Activated T-cell treated with anti-CD3 and anti-CD28 coated beads, Interleukin-2, amount 50 U/mL, for 72 hours (primary cell): ENCODE measurements at places on chromosomes 5 and 9.

DNA sequence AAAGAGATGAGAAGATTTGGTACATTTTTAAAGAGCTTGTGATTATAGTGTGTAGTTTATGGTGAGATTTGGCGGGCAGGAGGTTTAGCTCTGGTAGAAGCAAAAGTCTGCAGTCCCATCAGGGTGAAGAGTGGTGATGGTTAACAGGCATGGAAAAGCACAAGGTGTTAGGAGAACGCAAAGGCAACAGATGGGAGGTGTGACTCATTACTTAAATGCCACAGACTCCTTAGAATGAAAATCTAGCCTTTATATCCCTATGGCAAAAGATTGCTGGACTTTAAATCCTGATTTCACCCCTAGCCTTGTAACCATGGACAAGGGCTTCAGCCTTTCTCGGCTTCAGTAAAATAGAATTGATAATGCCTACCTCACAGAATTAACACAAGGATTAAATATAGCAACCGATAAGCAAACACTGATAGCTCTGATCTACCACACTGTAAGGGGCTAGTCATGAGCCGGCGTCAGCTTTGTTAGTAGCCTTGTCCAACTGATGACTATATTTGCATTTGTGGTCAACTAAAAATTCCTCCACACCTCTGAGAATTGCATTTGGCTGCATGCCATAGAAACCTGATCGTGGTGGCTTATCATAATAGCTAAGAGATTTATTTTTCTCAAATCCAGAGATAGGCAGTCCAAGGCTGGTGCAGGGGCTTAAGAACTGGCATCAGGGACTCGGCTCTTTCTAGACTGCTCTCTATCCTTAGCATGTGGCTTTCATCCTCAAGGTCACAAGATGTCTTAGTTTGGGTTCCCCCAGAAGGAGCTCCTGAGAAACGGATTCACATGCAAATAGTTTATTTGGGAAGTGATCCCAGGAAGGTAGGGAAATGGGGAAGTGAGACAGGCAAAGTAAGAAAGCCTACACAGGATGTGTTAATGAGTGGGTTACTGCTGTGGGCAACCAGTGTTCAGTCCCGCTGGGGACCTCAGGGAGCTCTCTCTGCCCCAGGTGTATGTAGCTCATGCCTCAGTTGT lies 19.6 kb downstream of the MFAP3 start:
- no peak overlapping the region for H3K27ac ChIP-seq
- no peak overlapping the region for H3K4me3 ChIP-seq
- H3K36me3 ChIP-seq: peaks cover 5% of the 10 kb centered on the region
- no peaks in the 10 kb centered on the region for H3K27me3 ChIP-seq
- DNase-seq: no peak

GRCh38 chr9:27198190-27198589 lies 89.2 kb downstream of the TEK start:
- no peak for DNase-seq
- H3K4me1 ChIP-seq: peaks cover 8% of the 10 kb centered on the region
- no peak overlapping the region for H3K27ac ChIP-seq
- no peaks in the 10 kb centered on the region for H3K36me3 ChIP-seq
- peaks cover 14% of the 10 kb centered on the region for H3K27me3 ChIP-seq
- no peak overlapping the region for H3K4me3 ChIP-seq

DNA sequence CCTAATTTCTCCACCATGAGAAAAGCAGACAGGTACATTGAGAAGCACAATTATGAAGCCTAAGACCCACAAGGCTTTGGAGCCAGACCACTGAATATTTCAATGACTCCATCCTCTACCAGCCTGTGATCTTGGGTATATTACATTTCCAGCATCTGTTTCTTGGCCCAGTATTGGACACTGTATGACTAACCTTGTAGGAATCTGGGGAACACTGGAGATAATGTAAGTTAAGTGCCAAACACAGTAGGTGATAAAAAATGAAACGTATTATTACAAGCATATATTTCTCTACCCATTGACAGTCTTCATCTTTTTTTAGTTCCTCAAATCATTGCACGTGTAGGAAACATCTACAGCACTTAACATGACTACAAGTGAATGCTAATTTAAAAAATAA lies 28.6 kb upstream of the FEM1C start:
- no peak for DNase-seq
- H3K4me1 ChIP-seq: peaks cover 6% of the 10 kb centered on the region
- H3K27me3 ChIP-seq: peaks cover 18% of the 10 kb centered on the region
- no peak overlapping the region for H3K4me3 ChIP-seq
- H3K27ac ChIP-seq: no peak overlapping the region
- no peaks in the 10 kb centered on the region for H3K36me3 ChIP-seq

DNA sequence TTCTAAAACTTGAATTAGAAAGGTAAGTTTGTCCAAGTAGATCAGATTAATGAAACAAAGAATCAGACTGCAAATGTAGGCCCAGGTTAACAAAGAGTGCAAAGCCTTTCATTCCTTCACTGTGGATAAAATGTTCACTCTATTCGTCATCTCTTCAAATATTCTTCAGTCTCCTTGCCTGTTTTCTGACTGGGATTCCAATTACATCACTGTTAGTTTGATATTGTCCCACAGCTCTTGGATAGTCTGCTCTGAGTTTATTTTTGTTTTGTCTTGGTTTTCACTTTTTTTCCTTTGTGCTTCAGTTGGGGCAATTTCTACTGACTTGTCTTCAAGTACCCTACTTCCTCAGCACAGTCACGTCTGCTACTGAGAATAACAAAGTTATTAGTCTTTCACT lies 38.5 kb upstream of the GZMA start:
- peaks cover 69% of the 10 kb centered on the region for H3K4me1 ChIP-seq
- peaks cover 5% of the 10 kb centered on the region for H3K36me3 ChIP-seq
- H3K27me3 ChIP-seq: no peaks in the 10 kb centered on the region
- H3K4me3 ChIP-seq: no peak overlapping the region
- no peak overlapping the region for H3K27ac ChIP-seq

GRCh38 chr5:6556802-6557102 lies 76.1 kb downstream of the NSUN2 start:
- no peak overlapping the region for H3K27ac ChIP-seq
- peaks cover 15% of the 10 kb centered on the region for H3K27me3 ChIP-seq
- H3K36me3 ChIP-seq: no peaks in the 10 kb centered on the region
- no peak for DNase-seq
- no peak overlapping the region for H3K4me3 ChIP-seq

GRCh38 chr5:147559749-147560148 lies 49.9 kb upstream of the DPYSL3 start:
- no peak overlapping the region for H3K27ac ChIP-seq
- no peak for DNase-seq
- H3K36me3 ChIP-seq: no peaks in the 10 kb centered on the region
- H3K27me3 ChIP-seq: peaks cover 6% of the 10 kb centered on the region
- H3K4me1 ChIP-seq: no peaks in the 10 kb centered on the region

- no peak overlapping the region for H3K27ac ChIP-seq
- DNase-seq: no peak
- H3K36me3 ChIP-seq: peaks cover 3% of the 10 kb centered on the region
- H3K27me3 ChIP-seq: no peaks in the 10 kb centered on the region
Measured at GRCh38 chr5:1524799-1525623, 1.3 kb upstream of the LPCAT1 start.

GRCh38 chr9:80004714-80005113 lies 432.9 kb downstream of the TLE4 start:
- H3K36me3 ChIP-seq: no peaks in the 10 kb centered on the region
- H3K4me3 ChIP-seq: no peak overlapping the region
- H3K27me3 ChIP-seq: peaks cover 6% of the 10 kb centered on the region
- no peaks in the 10 kb centered on the region for H3K4me1 ChIP-seq
- no peak overlapping the region for H3K27ac ChIP-seq

DNA sequence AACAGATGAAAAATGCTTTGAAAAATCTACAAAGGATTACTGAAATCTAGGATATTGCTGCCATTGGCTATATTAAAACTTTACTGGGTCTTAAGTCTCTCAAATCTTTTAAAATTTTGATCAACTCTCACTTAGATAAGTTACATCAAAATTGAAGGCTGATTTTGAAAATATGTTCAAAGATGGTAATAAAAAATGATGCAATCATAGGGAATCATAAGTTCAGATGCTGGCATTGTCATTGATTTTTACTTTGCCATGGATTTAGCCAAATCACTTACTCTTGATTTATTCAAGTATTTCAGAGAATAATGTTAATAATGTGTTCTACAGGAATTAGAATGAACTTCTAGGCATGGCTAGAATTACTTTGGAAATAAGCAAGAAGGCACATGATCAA lies 24.2 kb downstream of the LARS1 start:
- H3K27ac ChIP-seq: peak overlapping the region; percentile 19
- no peak overlapping the region for H3K4me3 ChIP-seq
- H3K27me3 ChIP-seq: no peaks in the 10 kb centered on the region
- no peak for DNase-seq
- peaks cover 6% of the 10 kb centered on the region for H3K36me3 ChIP-seq
- no peaks in the 10 kb centered on the region for H3K4me1 ChIP-seq

- DNase-seq: no peak
- H3K36me3 ChIP-seq: peaks cover 3% of the 10 kb centered on the region
- H3K27me3 ChIP-seq: peaks cover 23% of the 10 kb centered on the region
- H3K4me1 ChIP-seq: peaks cover 9% of the 10 kb centered on the region
- H3K4me3 ChIP-seq: no peak overlapping the region
Measured at GRCh38 chr5:39091940-39092580, 17.9 kb upstream of the RICTOR start.

DNA sequence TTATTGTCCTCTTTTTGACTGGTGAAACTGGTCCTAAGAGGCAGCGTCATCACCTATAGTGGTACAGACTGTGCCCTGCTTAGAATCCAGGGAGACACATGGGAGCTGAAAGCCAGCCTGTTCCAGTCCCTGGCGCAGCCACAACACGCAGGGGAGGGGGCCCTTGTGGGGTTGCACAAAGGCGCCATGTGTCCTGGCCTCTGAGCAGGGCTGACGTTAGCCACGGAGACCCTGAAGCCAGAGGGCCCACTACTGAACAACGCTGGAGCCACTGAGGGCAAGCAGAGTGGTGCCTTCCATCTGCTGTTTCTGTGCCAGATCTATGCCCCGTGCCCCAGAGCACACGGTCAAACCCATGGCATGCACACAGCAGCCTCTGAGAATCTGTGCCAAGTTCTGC lies 147.3 kb downstream of the ACTL7B start:
- no peaks in the 10 kb centered on the region for H3K4me1 ChIP-seq
- no peaks in the 10 kb centered on the region for H3K27me3 ChIP-seq
- no peak for DNase-seq
- H3K4me3 ChIP-seq: no peak overlapping the region
- H3K27ac ChIP-seq: no peak overlapping the region

- no peak overlapping the region for H3K4me3 ChIP-seq
- no peaks in the 10 kb centered on the region for H3K27me3 ChIP-seq
- no peak for DNase-seq
- H3K4me1 ChIP-seq: peaks cover 68% of the 10 kb centered on the region
- no peak overlapping the region for H3K27ac ChIP-seq
Measured at GRCh38 chr9:135888766-135889394, 18.5 kb downstream of the CAMSAP1 start.

DNA sequence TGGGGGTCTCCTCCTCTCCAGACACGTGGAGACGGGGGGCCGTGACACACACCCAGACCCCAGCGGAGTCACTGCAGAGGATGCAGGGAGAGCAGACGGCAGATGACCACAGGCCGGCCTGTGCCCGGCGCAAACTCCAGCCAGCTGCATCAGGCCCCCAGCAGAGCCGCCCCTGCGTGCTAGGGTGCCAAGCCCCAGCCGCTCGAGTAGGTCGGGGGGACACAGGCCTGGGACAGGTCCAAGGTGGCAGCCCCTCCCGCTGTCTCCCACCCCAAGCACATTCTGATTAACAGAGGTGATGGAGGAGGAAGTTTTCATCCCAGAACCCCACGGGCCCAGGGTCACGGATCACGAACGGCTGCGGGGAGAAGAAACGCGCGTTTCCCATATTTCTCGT lies 14.4 kb downstream of the NACC2 start:
- no peaks in the 10 kb centered on the region for H3K27me3 ChIP-seq
- H3K4me1 ChIP-seq: peaks cover 8% of the 10 kb centered on the region
- H3K4me3 ChIP-seq: no peak overlapping the region
- no peaks in the 10 kb centered on the region for H3K36me3 ChIP-seq
- no peak for DNase-seq

GRCh38 chr5:74587890-74588289 lies 52.6 kb downstream of the ENC1 start:
- peaks cover 5% of the 10 kb centered on the region for H3K4me1 ChIP-seq
- H3K4me3 ChIP-seq: no peak overlapping the region
- H3K27me3 ChIP-seq: peaks cover 15% of the 10 kb centered on the region
- no peak for DNase-seq
- H3K27ac ChIP-seq: no peak overlapping the region

DNA sequence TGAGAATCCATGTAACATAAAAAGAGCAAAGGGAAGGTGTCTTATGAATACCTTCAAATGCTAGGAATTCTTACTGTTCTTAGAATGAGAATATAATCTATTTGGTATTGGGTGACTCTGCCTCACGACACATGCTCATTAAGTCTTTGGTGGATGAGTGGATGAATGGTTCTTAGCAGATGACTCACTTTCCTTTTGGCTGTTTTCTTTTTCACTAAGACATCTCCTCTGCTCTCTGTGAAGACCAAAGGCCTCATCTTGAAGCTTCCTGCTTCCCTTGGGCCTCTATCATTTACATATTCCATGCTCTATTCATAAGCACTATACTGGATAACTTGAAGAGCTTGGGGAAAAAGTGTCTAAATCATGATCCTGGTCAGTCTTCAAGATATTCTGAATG lies 468.1 kb downstream of the SPATA31D1 start:
- no peak overlapping the region for H3K4me3 ChIP-seq
- no peaks in the 10 kb centered on the region for H3K27me3 ChIP-seq
- no peak for DNase-seq
- no peak overlapping the region for H3K27ac ChIP-seq
- H3K36me3 ChIP-seq: no peaks in the 10 kb centered on the region

GRCh38 chr5:169581580-169582227 lies 1.9 kb upstream of the SPDL1 start:
- H3K36me3 ChIP-seq: no peaks in the 10 kb centered on the region
- no peak overlapping the region for H3K4me3 ChIP-seq
- H3K27me3 ChIP-seq: peaks cover 9% of the 10 kb centered on the region
- peaks cover 46% of the 10 kb centered on the region for H3K4me1 ChIP-seq

DNA sequence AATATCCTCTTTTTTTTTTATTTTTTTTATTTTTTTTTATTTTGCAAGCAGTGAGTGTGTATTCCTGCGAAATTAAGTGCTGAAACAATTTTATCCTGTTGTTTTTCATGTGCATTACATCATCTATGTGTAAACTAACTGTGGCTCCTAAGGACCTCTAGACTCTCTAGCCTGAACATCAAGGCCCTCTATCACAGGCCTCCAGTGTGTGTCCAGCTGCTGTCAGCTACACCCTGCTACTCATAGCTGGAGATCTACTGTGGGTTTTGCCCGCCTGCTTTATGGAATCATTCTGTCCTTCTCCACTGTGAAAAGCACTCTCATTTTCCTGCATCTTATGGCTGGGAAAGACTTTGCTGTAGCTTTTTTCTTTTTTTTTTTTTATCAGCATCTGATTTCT lies 157.8 kb downstream of the KCTD16 start:
- no peaks in the 10 kb centered on the region for H3K4me1 ChIP-seq
- no peaks in the 10 kb centered on the region for H3K36me3 ChIP-seq
- no peak for DNase-seq
- peaks cover 8% of the 10 kb centered on the region for H3K27me3 ChIP-seq
- no peak overlapping the region for H3K4me3 ChIP-seq

DNA sequence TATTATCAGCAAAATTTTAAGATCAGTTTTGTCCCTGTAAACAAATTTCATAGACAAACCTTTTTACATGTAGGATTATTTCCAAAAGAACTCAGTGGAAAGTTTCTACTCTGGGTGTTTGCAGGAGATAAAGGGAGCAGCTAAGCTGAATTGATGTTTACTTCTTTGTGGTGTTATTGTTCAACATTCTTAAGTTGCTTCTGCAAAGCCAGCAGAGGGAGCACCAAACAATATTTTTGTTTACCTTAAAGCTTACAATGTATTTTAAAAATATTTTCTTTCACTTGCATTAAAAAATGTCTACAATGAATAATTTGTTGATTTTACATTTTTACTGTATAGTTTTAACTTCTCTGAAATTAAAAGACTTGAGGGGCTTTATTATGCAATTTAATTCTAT lies 135.4 kb downstream of the ATG10 start:
- DNase-seq: no peak
- H3K36me3 ChIP-seq: no peaks in the 10 kb centered on the region
- H3K27me3 ChIP-seq: no peaks in the 10 kb centered on the region
- H3K27ac ChIP-seq: no peak overlapping the region
- H3K4me1 ChIP-seq: peaks cover 26% of the 10 kb centered on the region
